Activated naive CD8-positive, alpha-beta T cell treated with anti-CD3 and anti-CD28 coated beads for 36 hours (primary cell): ENCODE measurements at places on chromosomes 6 and 20. TPM values are rescaled to one million over a fixed set of nuclear protein-coding genes. Genes with fewer than 3 reads are reported as not detected.

DNA sequence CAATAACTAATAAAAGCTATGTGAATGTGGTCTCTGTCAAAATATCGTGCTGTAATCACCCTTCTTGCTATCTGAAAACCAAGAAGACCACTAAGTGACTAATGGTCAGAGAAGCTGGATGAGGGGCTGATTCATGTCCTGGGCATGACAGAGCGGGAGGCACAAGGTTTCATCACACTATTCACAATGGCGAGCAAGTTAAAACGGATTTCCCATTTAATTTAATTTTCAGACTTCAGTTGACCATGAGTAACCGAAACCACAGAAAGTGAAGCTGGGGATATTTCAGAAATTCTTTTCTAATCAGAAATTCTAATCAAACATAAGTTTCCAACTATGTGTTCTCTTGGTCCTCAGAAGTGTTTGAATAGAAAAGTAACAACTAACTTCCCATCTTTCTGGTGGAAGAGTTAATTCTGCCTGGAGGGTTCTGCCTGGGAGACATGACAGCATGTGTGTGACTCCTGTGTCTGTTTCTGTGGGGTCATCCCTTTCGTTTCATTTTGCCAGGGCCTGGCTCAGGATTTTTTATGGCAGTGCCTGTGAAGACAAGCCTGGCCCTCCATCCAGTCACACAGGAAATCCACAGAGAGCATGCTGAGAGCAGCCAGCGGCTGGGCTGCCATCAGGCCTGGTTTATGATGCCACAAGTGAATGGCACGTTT is 98.9 kb downstream of the FAM120B start:
- no peak for DNase-seq

- DNase-seq, result no peak
Measured at GRCh38 chr6:154125421-154125820, 86.4 kb downstream of the OPRM1 start.

DNA sequence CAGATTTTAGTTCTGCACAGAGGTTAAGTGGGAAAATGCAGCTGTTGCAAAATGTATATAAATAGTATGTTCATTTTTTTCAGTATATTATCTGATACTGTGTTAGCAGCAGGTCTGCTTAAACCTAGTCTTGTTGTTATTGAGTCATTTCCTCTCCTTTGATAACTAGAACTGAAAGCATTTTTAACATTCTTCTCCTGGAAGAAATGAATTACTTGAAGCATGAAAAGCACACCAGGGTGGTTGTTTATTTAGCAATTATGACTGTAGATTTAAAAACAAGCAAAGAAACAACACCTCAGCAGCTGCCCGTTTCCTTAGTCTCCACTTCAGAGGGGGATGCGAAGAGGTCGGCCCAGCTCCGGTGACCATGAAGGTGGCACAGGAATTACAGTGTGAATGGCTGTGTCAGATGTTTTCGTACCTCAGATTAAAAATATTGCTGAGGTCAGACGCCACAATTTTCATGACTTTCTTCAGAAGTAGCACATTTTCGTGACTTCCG is 53.5 kb downstream of the GOPC start:
- peak; percentile 11 for DNase-seq

DNA sequence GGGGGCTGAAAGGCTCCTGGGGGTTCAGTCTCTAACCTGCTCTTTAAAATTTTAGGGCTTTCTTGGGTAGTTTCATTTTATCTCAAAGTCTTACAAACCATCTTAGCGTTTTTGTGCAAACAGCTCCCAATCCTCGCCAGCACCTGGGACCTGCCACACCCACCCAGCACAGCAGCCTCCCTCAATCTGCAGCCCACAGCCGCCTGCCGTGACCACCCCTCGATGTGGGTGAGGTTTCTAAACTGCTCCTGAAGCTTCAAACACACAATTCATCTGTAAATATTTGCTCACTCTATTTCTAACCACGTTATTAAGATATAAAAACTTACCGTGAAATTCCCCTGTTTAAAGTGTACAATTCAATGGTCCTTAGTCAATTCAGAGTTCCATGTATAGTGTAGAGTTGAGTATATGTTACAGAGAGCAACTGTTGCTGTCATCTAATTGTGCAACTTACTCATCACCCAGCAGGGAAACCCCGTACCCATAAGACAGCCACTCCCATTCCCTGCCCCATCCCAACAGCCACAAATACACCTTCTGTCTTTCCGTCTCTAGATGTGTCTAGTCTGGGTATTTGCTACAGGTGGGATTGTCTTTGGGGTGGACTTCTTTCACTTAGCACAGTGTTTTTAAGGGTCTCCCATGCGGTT is 381.0 kb downstream of the TAF4 start:
- no peak for DNase-seq

GRCh38 chr20:60085551-60086132 is 127.4 kb downstream of the CDH26 start:
- no peak for DNase-seq

DNA sequence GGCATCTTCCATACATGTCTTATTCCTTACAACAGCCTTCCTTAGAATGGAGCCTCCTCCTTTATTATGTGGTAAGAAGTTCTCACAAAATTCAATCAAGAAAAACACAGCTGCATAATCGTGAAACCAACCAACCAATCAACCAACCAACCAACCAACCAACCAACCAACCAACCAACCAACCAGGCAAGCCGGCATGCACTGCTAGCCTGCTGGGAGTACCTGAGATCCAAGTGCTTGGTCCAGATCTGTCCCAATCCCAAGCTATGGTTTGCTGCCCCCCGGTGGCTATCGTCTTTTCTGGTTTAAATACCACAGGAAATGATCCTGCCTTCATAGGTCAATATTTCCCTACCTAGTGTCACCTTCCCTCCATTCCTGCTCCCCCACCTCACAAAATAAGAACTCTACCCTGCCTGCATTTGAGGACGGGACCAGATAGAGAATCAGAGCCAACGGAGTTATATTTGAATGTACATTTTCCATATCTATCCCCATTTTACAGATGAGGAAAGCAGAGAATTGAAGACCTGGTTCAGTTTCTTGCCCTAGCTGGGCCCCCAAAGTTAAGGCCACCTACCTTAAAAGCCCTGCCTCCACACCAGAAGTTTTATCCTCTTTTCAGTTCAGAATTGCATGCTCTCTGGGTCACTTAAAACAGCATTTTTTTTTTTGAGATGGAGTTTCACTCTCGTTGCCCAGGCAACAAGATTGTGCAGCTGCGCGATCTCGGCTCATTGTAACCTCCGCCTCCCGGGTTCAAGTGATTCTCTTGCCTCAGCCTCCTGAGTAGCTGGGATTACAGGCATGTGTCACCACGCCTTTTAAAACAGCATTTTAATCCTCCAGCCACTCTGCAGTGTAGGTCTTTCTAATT is 27.1 kb downstream of the RAB44 start:
- DNase-seq, result peak; percentile 38

- no peak for DNase-seq
Measured at GRCh38 chr6:80077067-80077466, 29.4 kb upstream of the BCKDHB start.

- DNase-seq, result no peak
Measured at GRCh38 chr6:155100087-155100486, 105.0 kb downstream of the TIAM2 start.

DNA sequence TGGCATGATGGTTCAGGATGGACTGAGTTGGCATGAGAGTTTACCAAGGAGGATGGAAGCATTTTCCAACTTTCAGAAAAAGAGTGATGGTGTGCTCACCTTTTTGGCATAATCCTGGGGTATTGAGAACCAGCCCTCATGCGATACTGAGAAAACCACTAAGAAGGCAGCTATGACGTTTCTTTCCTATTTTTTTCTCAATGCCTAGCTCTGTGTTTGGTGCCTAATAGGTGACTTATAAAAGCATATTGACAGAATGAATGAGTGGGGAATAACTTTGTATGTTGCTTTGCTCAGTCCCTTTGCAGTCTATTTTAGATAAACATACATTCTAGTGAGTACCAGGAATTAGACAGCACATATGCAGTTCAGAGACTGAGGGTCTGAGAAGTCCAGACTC is 816.3 kb downstream of the DHX35 start:
- DNase-seq, result no peak

GRCh38 chr6:32954986-32955802 is 2.3 kb upstream of the HLA-DMA start:
- no peak for DNase-seq

DNA sequence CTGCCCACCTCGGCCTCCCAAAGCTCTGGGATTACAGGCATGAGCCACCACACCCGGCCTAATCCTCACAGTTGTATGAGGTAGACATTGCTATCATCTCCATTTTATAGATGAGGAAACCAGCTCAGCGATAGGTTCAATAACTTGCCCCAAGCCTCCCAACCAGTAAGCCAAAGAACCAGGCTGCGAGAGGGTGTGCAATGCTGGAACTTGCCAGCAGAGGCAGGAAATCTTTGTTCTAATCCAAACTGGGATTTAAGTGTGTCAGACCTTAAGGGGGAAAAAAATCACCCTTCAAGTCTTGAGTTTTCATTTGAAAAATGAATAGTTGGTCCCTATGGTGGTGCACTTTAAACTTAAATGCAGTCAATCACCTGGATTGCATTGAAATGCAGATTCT is 20.1 kb upstream of the RNGTT start:
- peak; percentile 7 for DNase-seq

DNA sequence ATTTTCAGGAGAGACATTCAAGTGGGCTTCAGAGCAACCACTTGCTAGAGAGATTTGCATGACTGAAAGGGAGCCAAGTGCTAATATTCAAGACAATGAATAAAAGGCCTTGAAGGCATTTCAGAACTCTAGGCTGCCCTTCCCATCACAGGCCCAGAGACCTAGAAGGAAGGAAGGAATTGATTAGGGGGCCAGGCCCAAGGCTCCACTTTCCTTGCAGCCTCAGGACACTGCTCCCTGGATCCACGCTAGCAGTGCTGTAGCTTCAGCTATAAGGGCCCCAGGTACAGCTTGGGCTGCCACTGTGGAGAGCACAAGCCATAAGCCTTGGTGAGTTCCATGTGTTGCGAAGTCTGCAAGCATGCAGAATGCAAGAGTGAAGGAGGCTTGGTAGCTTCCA is 731.9 kb upstream of the FLRT3 start:
- no peak for DNase-seq

DNA sequence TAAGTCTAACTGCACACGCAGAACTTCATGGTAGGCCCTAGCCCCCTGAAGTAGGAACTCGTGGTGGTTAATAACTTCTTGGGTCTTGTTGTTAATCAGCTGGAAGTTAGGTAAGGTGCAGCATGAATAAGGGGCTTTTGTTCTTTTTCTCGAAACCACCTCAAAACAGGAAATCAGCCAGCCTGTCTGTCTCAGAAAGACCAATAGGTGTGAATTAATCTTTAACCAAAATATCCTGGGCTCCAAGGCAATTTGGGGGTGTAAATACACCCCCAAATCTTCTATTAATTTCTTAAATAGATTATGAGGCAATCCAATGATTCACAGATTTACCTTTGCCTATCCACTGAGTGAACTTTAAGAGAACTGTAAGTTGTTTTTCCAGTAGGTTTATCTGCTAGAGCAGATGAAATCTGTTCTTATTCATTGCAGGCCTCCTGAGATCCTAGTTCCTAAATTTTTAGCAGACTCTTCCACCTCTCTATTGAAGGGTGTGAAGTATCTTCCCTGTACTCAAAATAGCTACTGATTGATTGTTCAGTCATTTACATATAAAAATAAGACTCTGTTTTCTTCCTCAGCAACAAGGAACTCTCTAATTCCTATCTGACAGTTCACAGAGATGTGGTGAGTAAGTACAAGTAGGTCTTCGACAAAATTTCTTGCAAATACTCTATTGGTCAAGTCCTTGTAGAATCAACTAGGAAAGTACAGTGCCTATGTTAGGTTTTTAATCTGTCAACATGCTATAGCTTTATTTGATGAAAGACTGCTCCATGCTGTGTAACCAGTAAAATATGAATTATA is 427.1 kb upstream of the NOX3 start:
- DNase-seq, result no peak

- no peak for DNase-seq
Measured at GRCh38 chr20:43318755-43319297, 129.1 kb upstream of the PTPRT start.

- no peak for DNase-seq
Measured at GRCh38 chr6:166341977-166342348, 382 bp downstream of the SFT2D1 start.

DNA sequence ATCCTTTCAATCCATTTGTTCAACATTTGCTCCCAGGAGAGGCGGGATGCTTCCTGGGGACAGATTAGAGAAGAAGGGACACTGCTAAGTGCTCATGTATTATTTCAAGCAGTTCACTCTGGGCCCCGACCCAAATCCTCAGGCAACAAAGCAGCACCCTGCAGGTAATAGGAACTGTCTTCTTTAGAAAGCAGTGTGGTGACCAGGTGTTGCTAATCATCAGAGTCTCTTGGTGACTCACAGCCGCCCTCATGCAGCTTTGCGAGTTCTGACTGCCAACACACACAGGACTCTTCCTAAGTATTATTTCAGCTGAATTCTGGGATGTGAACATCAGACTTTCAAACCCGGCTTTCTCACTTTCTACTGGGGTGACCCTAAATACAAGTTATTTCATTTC is 356.4 kb downstream of the PRKN start:
- no peak for DNase-seq

GRCh38 chr6:27630727-27631608 is 158.1 kb upstream of the ZNF184 start:
- DNase-seq, result peak; percentile 64

DNA sequence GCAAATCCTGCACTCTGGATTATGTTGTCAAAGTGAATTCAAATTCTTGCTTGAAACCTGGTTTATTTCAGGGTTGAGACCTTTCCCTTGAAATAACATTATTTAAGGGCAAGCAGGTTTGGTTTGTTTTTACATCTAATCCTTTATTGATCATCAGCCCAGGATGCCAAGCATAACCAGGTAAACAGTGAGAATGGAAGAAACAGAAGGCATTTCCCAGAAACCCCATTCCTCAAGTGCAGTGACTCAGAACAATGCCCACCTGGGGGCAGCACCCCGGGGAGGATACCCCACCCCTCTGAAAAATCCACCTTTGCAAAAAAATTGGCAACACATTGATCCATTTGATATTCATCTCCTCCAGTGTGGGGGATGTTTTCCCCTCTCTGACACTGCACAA is 32.5 kb downstream of the POFUT1 start:
- DNase-seq, result no peak

- DNase-seq, result peak; percentile 6
Measured at GRCh38 chr20:36273414-36274180, 32.5 kb upstream of the DLGAP4 start.

DNA sequence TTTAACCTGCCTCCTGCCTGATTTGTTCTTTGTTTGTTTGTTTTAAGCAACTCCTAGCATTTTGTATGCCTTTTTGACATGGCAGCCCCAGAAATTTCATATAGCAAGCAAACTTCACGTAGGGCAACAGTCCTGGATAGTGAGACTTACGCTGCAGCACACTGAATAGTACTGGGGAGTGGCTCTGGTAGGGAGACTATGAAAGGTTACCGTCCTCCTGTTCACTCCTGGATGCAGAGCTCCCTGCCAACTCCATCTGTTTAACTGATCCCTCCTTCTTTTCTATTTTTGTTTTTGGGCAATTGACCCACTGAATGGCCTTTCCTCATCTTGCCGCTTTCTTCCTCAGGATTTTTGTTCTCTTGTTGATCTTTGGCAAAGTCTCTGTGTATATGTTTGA is 44.5 kb upstream of the BMP6 start:
- no peak for DNase-seq

- no peak for DNase-seq
Measured at GRCh38 chr6:99530627-99531026, 15.4 kb upstream of the USP45 start.

The SLC22A16 gene
- not detected for total RNA-seq

The ZNF391 gene
- 6.8 TPM for total RNA-seq

The LY86 gene
- 1.3 TPM for total RNA-seq
